ENCODE measurements at places on chromosomes 16 and 17.

DNA sequence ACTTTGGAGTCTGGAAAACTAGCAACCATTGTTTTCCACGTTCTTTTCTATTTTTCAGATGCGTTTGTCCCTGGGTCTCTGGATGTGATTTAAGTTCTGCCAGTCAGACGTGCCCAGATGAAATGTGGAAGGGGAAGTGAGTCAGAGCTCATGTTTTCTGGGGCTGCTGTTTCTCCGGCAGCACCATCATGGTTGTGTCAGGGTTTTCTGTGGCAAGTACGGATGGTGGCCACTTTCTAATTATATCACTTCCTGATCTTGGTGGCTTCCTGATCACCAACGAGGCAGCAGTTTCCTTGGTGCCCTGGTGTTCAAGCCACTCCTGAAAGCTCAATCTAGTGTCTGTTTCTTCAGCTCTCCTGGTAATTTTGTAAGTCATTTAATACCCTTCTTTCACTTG lies 31.4 kb upstream of the PMFBP1 start:
- no peak for DNase-seq

- DNase-seq: no peak
These were observed 394.1 kb upstream of the TNRC6C start for GRCh38 chr17:77564278-77564920.

GRCh38 chr16:11370084-11370931 lies 25.0 kb downstream of the RMI2 start:
- no peak for DNase-seq

DNA sequence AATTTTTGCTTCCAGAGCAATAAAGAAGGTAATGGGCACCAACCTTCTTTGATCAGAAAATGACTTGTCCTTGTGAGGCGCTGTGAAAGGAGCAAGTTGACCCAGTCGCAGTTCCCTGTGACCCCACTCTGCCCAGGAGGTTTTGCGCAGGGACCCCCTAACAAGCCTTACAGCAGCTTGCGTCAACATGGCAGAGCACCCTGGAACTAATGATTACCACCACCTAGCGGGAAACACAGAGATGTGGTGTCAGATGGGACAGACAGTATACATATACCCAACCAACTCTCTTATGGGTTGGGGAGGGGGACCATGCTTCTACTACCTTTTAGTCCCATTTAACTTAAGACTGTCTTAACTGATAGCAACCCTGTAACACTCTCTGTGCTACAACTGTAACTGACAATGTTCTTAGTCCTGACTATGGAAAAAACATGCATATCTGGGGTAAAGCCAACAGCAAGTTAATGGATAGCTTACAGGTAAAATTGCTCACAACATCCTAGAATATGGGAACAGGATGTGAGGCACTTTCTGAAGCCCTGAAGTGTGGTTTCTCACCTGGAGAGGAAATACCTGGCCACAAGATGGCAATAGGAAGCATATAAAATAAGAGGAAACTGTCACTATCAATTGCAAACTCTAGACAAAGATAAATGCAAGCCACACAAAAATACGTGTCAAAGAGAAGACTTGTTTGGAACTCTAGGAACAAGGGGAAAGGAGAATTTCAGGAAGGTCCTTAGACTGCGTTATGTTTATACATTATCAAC lies 3.0 kb downstream of the KARS1 start:
- DNase-seq: no peak

DNA sequence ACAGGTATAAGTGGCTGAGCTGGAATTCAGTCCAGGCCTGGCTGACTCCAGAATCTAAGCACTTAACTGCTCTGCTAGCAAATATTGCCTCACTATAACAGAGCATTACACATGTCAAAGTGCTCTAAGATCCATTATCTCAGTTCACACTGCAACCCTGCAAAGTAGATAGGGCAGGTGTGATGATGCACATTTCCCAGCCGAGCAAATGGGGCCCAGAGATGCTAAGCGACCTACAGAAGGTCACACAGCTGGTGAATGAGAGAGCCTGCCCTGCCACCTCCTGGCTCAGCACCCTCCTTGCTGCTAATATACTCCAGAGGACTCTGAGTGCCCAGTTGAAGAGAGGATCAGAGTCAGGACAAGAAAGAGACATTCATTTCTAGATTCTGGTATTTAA lies 73.6 kb upstream of the CCL1 start:
- DNase-seq: no peak
